Immature natural killer cell (primary cell): ENCODE measurements at places on chromosomes 12 and 14. TPM values are rescaled to one million over a fixed set of nuclear protein-coding genes. Genes with fewer than 3 reads are reported as not detected.

Gene RFLNA
- not detected for polyA plus RNA-seq

Gene TRPV4
- not detected for polyA plus RNA-seq

Gene KRT85
- polyA plus RNA-seq = not detected

Gene SYT1
- polyA plus RNA-seq = not detected

Gene CPM
- polyA plus RNA-seq = not detected

Gene RNFT2
- not detected for polyA plus RNA-seq

Gene HRK
- polyA plus RNA-seq = not detected

Gene SERPINA1
- 1.7 TPM for polyA plus RNA-seq

Gene LAG3
- 8.3 TPM for polyA plus RNA-seq

Gene ZNF740
- 2.0 TPM for polyA plus RNA-seq

Gene NAB2
- polyA plus RNA-seq = 1.0 TPM

Gene RNASE7
- not detected for polyA plus RNA-seq

Gene WNT5B
- not detected for polyA plus RNA-seq

Gene GPR162
- not detected for polyA plus RNA-seq

Gene RDH12
- polyA plus RNA-seq = not detected

Gene E2F7
- not detected for polyA plus RNA-seq

Gene OR4K1
- not detected for polyA plus RNA-seq

Gene KLRK1
- polyA plus RNA-seq = 949 TPM

Gene CAPZA3
- not detected for polyA plus RNA-seq

Gene WDR89
- polyA plus RNA-seq = 13.8 TPM

Gene KCNK10
- not detected for polyA plus RNA-seq

Gene SLC25A21
- polyA plus RNA-seq = not detected

Gene CDKN1B
- 17.4 TPM for polyA plus RNA-seq

Gene HPD
- polyA plus RNA-seq = not detected

Gene CFAP251
- polyA plus RNA-seq = not detected

Gene COL2A1
- polyA plus RNA-seq = not detected

Gene PTPN6
- 231 TPM for polyA plus RNA-seq

Gene SMCO2
- polyA plus RNA-seq = not detected

Gene NPFF
- not detected for polyA plus RNA-seq

Gene MFAP5
- not detected for polyA plus RNA-seq

Gene PLA2G1B
- not detected for polyA plus RNA-seq

Gene HOXC13
- polyA plus RNA-seq = not detected

Gene TMEM120B
- polyA plus RNA-seq = 3.1 TPM

Gene RPGRIP1
- 1.9 TPM for polyA plus RNA-seq

Gene ETFBKMT
- polyA plus RNA-seq = 0.21 TPM

Gene GPR65
- 62.2 TPM for polyA plus RNA-seq

Gene CFAP54
- not detected for polyA plus RNA-seq

Gene MEG3
- polyA plus RNA-seq = not detected

Gene TAS2R43
- not detected for polyA plus RNA-seq

Gene ATF1
- polyA plus RNA-seq = 37.6 TPM

Gene GIT2
- polyA plus RNA-seq = 68.7 TPM

Gene ART4
- polyA plus RNA-seq = not detected

Gene PTHLH
- polyA plus RNA-seq = not detected

Gene HVCN1
- 33.3 TPM for polyA plus RNA-seq

Gene SCFD1
- 47.3 TPM for polyA plus RNA-seq

Gene CCDC197
- not detected for polyA plus RNA-seq

Gene TAS2R30
- not detected for polyA plus RNA-seq
